ENCODE measurements at places on chromosomes 13 and 19. TPM values are rescaled to one million over a fixed set of nuclear protein-coding genes. Genes with fewer than 3 reads are reported as not detected.

KISS1R gene
- total RNA-seq: 10.9 TPM

ZNF497 gene
- total RNA-seq: 0.23 TPM

ZNF471 gene
- 0.39 TPM for total RNA-seq

NXNL1 gene
- not detected for total RNA-seq

PCP2 gene
- total RNA-seq: 1.8 TPM

SLAIN1 gene
- 41.2 TPM for total RNA-seq

ZNF442 gene
- total RNA-seq: 0.47 TPM

MUC16 gene
- total RNA-seq: not detected

IGFL4 gene
- not detected for total RNA-seq

SHD gene
- not detected for total RNA-seq

DNA sequence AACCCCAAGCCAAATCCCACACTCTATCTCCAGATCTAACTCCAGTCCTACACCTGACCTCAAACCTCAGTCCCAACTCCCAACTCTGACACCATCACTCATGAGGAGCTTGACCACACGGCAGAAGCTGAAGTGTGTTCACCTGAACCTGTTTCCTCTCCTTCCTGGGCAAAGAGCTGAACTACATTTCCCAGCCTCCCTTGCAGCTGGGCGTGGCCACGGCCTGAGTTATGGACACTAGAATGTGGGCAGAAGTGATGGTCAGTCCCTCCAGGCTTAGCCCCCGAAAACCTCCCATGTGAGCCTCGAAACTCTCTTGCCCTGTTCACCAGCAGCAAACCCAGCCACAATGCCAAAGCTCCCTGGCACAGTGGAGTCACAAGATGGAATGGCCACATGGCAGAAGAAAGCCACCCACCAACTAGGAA, 19.5 kb upstream of the MEIS3 start:
- DNase-seq: no peak

DNA sequence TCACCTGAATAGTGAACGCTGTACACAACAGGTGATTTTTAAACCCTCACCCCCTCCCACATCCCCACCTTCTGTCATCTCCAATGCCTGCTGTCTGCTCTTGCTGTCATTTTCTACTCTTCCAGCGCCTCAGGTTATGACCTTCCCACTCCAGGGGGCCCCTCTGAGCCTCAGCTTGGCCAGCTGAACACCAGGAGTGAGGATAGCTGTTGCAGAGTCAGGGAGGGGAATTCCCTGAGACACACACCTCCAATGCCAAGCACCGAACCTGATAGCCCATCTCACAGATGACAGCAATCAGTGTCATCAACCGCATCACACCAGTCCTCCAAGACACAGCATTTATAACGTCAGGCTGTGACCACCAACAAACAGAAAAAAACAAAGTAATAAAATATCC, 193.5 kb downstream of the ZNF536 start:
- no peak for DNase-seq

DNA sequence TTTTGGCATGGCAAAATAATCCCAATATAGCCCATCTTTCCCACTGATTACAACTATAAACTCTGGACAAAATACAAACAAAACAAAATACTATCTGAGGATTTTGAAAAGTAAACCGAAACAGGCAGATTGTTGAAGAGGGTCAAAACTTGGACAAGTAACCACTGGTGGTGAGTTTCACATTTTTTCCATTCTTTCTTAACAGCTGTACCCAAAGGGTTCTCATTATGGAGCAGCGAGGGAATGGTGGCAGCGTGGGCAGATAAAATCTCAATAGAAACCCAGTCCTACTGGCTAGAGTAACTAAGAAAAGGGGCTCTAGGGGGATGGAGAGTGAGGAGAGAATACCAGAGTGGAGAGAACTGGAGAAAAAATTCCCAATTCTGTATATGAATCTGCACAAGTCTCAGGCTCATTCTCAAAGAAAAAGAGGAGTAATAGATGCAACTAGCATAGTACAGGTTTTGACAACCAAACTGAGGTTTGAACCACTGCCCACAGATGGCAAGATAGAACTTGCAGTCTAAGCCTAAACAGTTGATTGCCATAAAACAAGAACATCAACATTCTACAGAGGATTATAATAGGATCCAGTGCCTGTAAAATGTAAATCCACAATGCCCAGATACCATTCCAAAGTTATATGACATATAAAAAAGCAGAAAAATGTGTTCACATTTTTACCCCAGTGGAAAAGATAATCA, 284.5 kb downstream of the KCNRG start:
- DNase-seq: no peak

GRCh38 chr13:37138926-37139325, 33.5 kb upstream of the CSNK1A1L start:
- no peak for DNase-seq

- no peak for DNase-seq
These were observed 121.7 kb downstream of the SLITRK5 start for GRCh38 chr13:87792878-87793277.

- no peak for DNase-seq
These were observed 157.6 kb downstream of the FOXO1 start for GRCh38 chr13:40508767-40509342.

DNA sequence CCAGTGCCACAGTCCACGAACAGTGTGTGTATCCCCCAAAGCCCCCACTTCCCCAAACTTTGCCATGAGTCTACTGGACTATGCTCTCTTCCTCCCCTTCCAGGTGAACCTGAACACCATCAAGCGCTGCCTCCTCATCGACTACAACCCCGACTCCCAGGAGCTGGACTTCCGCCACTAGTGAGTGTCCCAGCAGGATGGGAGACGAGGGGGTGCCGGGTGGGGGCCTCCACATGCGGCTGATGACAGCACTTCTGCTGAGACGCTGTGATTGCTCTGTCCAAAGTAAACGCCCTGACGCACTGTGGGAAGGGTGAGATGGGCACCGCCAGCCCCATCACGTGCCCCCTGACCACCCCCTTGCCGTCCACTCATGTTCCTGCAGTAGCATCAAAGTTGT, 2.0 kb upstream of the P2RY11 start:
- no peak for DNase-seq

DNA sequence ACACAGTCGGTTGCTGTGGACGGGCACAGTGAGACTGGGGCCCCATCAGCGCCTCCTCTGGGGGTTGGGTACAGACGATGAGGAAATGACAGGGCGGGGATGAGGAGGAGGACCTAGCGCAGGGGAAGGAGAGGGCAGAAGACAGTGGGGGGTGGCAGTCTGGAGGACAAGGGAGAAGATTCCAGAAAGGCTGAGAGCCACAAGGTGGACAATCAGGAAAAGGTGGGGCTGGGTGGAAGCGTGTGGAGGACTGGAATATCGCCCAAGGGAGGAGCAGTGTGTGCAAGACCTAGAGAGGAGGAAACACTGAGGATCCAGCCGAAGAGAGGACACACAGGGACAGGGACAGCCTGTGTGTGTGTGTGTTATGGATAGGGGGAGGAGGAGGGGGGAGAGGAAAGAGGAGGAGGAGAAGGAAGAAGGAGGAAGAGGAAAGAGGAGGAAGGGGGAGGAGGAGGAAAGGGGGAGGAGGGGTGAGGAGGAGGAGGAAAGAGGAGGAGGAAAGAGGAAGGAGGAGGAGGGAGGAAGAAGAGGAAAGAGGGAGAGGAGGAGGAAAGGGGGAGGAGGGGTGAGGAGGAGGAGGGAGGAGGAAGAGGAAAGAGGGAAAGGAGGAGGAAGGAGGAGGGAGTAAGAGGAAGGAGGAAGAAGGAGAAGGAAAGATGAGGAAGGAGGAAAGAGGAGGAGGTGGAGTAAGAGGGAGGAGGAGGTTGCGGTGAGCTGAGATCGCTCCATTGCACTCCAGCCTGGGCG, 15.8 kb upstream of the GARIN5A start:
- no peak for DNase-seq

GRCh38 chr13:46386392-46387063, 524 bp downstream of the RUBCNL start:
- DNase-seq: no peak

GRCh38 chr19:29926801-29927200, 15.2 kb upstream of the URI1 start:
- no peak for DNase-seq

DNA sequence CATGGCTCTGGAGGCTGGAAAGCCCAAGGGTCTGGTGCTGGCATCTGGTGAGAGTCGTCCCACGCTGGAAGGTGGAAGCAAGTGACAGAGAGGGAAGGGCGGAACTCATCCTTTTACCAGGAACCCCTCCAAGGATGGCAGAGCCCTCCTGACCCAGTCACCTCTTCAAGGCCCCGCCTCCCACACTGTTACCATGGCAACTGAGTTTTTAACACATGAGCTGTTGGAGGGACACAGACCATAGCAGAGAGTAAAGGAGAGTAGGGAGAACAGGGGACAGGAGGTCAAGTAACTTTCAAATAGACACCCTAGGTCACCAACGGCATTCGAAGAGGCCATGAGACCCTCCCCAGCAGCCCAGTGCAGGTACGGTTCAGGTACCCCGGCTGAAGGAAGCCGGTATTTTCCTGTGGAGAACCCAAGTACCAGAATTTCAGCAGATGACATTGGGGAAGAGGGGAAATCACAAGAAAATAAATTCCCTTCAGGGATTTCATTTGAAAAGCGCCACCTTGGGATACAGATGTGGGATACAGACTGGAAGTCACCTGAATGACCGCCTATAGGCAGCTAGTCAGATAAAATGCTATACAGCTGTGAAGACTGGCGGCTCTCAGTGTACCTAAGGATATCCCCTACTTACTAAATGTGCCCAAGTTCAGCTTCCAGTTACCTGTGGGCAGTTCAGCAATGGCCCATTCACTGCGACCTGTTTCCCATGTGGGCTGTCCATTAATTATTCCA, 8.0 kb downstream of the IL17D start:
- DNase-seq: no peak

DNA sequence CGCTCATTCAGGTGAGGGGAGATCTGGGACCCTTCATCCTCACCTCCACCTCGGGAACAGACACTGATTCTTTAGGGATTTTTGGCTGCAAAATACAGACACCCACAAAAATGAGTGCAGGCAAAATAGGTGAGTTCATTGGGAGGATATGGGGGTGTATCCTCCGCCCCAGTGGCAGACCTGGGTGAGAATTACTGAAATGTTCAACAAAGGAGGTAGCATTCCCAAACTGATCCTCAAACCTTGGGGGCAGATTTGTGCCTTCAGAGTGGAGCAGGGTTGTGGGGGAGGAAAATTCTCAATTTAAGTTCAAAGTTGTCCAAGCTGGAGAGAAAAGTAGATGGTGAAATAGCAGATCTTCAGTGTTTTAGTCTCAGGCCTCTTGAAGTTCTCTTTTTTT, 31.3 kb upstream of the SIN3B start:
- no peak for DNase-seq

DNA sequence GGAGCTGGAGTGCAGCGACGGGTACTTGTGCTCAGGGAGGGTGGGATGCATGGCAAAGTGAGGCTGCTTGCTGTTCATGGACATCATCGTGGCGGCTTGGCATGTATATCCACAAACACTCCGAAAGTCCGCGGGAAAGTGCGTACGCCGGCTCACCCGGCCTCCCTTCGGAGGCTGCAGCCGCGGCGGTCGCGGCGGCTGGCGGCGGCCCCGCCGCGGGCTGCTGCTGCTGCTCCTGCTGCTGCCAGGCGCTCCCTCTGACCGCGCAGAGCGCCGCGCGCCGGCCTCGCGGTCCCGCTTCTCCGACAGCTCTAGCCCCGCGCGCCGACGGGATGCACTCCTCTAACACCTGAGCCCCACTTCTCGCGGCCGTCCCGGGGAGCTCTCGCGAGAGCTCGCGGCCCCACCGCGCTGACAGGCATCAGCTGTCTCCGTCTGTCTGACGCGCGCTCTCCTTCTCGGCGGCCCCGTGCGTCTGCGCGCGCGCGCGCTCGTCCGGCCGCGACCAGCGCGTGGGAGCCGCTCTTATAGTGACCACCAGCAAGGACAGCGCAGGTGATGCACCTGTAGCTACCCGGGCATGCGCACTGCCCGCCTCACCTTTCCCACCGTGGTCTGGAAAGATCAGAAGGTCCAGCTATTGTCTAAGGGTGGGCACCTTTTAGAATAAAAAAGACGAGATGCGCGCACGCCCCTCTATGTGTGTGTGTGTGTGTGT, at the start of gene POU4F1:
Gene POU4F1, minus strand, starts transcription at position 313 of the 718 bp plus-strand sequence. Its CDS starts 226 bp downstream, at position 87.
- DNase-seq: no peak

DNA sequence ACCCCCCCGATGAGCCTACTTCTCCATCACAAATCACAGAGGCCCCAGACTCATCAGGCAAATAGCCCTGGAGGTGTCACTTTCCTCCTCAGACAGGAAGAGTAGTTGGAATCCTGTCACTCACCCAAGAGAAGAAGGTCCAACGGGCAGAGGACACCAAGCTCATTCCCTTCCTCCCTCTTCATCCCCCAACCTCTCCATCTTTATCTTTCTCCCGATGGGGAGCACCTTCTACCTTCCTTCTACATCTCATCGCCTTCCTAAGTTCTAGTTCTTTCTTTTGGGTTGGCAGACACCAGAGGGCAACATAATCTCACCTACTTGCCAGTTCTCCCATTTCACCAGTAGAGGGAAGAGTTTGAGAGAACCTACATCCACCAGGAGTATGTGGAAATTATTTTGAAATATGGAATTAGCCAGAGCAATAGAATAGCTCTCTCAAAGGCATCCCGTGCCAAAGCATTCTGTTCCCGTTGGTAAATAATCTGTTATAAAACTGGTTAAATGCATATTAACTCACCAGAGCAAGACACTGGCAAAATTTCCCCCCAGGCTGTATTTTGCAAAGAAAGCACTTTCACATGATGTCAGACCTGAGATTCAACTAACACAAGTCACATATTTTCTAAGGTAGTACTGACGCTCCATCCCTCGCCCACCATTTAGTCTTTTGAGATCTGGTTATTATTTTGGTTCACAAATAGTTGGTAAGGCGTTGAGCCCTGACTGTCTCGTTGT, 55.0 kb downstream of the ZIC5 start:
- no peak for DNase-seq

- DNase-seq: no peak
These were observed 37.2 kb upstream of the KPNA3 start for GRCh38 chr13:49829715-49830114.

DNA sequence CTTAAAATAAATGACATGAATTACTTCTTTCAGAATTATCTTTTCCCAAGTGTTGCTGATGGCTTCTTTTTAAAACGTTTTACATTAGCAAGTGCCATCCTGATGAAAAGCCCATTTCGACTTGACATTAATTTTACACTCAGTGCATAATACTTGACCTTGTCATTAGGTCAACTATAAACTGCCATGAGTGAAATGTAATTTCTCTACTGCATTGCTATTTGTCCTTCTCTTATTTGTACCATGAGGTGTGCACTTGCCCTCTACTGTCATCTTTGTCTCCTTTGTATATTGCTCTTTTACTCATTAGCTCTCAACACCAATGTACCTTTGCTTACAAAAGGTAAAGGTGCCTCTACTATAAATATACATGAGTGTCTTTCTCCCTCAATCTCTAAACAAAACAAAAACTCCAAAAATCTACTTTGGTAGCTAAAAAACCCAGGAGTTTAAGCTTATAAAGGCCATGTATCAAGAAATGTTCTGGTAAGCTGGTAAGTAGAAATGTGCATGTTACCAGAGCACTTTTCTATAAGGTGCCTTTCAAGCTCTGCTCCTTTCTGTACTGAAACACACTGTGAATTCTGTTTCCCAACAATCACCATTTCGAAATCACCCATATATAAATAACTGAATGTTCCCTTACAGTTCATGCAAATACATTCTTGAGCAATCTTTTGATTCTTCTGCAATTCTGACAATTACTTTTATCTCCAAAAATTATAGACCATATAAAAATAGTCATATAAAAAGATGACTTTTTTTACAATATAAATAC, 351.4 kb downstream of the SLITRK5 start:
- no peak for DNase-seq

- no peak for DNase-seq
These were observed 29.1 kb upstream of the CSNK1A1L start for GRCh38 chr13:37134411-37135041.

- no peak for DNase-seq
These were observed 247.7 kb downstream of the SLITRK1 start for GRCh38 chr13:83634601-83635000.

Measured in activated naive CD4-positive, alpha-beta T cell treated with anti-CD3 and anti-CD28 coated beads, Interleukin-2, amount 50 U/mL, for 72 hours (primary cell).